Suppressor macrophage (primary cell): ENCODE measurements at places on chromosomes 5 and 9.

GRCh38 chr5:108521841-108522506 lies 140.1 kb upstream of the FBXL17 start:
- DNase-seq = peak; percentile 45

DNA sequence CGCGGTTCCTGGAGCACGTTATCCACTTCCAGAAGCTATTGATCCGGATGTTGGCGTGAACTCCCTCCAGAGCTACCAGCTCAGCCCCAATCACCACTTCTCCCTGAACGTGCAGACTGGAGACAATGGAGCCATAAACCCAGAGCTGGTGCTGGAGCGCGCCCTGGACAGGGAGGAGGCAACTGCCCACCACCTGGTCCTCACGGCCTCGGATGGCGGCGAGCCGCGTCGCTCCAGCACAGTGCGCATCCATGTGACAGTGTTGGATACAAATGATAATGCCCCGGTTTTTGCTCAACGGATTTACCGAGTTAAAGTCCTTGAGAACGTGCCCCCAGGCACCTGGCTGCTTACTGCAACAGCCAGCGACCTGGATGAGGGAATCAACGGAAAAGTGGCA lies 809 bp downstream of the PCDHGA9 start:
- no peak for DNase-seq

GRCh38 chr5:4189317-4189716 lies 593.7 kb downstream of the IRX1 start:
- no peak for DNase-seq

- DNase-seq = no peak
These were observed 94.6 kb upstream of the KLF4 start for GRCh38 chr9:107584186-107584585.

GRCh38 chr5:72895758-72896157 lies 60.1 kb upstream of the FCHO2 start:
- DNase-seq = no peak

GRCh38 chr5:153571162-153571561 lies 80.7 kb downstream of the GRIA1 start:
- no peak for DNase-seq

DNA sequence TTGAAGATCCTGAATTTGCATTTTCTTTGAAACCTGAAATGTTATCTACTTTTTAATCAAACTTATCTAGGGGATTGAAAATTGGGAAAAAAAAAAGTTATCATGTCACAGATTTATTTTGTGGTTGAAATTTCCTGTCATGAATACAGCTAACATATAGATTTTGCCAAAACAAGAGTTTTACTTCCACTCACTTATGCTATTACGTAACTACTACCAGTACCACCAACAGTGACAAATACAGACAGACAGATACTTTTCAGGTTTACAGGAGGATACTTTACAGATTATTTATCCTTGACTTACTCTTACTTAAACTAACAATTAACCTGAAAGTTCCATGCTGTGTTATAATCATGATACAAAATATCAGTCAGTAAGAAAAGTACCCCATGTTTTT lies 6.8 kb upstream of the MRPS30 start:
- DNase-seq = no peak

- peak; percentile 29 for DNase-seq
These were observed 75.3 kb upstream of the TBCA start for GRCh38 chr5:77851176-77852067.

DNA sequence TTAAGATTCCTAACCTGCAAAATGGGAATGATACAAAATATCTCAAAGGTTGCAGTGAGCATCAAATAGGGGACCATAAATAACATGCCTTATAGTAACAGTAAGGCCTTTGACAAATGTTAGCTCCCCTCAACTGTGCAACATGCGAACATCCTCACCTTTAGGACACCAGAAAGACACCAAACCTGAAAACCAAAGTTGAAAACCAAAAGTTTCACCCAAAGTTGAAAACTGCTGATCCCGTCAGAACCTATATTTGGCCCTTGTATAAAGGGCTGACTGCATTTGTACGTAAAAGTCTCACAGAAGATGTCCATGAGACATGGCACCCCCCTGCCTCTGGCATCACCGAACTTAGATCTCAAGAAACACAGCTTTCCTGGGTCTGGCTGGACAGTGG lies 12.1 kb downstream of the CDK5RAP2 start:
- no peak for DNase-seq

GRCh38 chr5:1959725-1960581 lies 77.2 kb upstream of the IRX4 start:
- DNase-seq = no peak

GRCh38 chr5:135266975-135267374 lies 132.1 kb downstream of the MACROH2A1 start:
- DNase-seq = no peak

DNA sequence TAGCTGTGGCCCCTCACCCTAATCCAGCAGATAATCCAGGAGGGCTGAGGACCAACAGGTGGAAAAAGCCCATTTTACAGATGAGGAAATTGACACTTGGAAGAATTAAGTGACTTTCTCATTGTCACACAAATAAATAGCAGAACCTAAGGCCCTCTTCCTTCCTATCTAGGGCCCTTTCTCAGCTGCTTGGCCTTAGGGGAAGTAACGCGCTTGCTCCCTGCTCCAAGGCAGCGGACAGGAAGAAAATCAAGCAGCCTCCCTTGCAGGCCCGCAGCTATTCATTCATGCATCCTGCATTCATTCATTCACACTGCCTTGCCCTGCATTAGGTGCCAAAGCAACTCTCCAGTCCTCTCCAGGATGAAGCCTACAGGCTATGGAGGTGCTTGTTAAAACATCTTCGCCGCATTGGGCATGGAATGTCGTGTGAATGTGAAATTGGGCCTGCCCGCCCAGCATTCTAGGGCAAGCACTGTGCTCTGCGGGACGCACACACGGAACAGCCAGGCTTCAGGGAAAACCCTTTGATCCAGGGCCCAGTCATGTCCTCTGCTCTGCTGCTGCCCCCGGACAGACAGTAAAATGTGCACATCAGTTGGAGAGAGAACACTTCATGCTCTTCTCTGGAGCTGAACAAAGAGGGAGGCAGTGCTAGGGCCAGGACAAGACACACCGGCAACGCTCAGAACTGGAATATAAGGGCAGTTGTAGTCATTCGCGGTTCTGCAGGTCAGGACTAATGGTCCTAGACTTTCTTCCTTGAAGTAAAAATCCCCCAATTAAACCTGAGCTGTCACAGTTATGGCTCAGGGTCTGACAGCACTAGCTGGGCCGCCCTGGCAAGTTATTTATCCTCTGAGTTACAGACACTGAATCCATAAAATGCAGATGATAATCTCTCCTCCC lies 166.0 kb downstream of the COL23A1 start:
- DNase-seq = peak; percentile 73

GRCh38 chr9:4984171-4984620 lies 876 bp upstream of the JAK2 start:
- no peak for DNase-seq

GRCh38 chr5:103476811-103477210 lies 85.8 kb downstream of the NUDT12 start:
- DNase-seq = no peak

GRCh38 chr9:114177423-114178064 lies 22.2 kb downstream of the COL27A1 start:
- DNase-seq = no peak

DNA sequence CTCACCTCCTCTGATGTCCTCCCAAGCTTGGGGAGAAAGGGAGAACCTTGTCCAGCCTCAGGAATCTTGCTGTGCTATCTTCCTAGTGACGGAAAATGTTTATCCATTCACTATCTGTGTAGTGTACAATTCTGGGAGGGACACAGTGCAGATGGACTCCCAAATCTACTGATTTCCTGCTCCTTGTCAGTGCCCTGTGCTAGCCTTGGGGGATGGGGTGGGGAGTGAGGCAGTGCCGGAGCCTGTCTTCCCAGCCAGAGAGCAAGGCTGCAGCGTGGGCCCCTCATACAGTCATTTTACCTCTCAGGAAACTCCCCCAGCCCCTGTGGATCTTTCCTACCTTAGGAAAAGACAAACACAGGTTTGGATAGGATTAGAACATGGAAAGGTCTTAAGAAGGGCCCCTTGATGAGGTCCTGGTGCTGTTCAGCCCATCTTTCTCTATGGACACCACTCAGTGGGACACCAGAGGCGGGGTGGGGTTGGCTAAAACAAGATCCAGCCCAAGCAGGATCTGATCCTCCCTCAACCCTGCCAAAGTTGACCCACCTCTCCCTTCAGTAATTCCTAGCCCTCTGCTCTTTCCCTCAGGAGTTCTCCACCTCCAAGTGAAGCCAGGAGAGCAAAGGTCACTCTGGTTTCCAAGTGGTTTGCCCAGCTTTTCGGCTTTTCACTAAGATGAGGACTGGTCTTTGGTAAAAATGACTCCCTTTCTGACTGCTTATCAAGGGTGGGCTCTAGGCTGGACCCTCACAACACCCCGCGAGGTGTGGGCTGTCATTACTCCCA lies 3.4 kb downstream of the DOLK start:
- no peak for DNase-seq

- peak; percentile 41 for DNase-seq
These were observed 135.6 kb upstream of the PPP1R26 start for GRCh38 chr9:135343837-135344522.

DNA sequence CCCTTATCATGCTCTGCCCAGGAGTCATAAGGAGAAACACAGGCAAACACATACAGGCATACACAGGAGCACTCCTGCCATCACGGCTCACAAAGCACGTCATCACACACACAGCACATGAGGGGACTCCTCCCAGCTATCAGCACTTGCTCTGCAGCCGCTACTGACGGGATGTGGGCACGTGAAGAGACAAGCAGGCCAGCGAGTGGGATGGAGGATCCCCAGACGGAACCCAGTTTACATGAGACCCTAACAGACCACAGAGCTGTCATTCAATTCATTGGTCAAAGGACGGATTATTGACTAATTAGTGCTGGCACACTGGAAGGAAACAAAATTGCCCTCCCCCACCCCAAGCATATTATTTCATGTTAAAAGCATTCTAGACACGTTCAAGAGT lies 53.6 kb downstream of the SEMA4D start:
- no peak for DNase-seq

DNA sequence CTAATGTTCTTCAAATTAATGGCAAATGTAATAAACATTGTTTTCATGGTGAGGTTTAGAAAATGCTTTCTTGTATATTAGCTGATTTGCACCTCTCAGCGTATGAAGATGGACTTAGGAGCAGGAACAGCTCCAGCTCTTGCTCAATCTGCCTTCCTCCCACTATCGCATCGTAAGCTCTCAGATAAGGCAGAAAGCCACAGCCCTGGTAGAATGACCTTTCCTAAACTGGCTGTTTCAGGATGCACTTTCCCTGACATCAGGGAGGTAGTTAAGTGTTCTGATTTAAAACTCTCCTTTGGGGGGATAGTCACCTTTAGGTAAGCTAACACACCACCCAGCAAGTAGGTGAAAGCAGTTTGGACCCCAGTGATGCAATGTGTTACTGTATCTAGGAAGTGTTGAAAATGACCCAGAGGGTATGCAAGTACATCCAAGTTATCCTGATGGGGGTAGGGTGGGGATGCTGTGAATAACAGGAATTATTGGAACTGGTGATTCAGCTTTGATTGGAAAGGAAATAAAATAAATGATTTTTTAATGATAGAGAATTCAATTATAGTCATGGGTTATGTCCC lies 72.3 kb downstream of the LMNB1 start:
- DNase-seq = peak; percentile 43

DNA sequence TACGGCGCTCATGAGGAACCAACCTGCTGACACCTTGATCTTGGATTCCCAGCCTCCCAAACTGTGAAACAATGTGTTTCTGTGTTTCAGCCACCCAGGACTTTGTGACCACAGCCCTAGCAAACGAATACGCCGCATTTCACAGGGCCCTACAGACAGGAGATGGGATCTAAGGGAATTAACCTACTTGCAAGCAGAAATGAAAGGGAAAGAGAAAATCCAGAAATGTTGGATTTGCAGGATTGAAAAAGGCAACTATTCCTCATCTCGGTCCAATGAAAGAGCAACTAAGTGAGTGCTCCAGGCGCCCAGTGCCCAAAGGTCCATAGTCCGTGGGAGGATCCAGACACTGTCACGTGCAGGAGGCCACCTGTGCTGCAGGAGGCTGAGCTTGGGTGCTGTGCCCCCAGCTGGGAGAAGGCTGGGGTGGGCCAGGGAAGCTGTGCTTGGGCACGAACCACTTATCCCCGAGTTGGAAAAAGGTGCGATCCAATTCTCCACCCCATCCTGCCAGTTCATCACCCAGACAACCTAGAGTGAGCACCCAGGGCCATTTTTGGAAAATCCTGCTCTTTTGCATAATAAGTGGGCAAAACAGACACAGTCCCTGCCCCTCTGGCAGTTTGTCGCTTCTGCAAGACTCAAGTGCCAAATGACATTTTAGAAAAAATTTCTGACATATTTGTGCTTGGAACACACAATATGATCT lies 177.9 kb downstream of the C9orf50 start:
- DNase-seq = no peak

DNA sequence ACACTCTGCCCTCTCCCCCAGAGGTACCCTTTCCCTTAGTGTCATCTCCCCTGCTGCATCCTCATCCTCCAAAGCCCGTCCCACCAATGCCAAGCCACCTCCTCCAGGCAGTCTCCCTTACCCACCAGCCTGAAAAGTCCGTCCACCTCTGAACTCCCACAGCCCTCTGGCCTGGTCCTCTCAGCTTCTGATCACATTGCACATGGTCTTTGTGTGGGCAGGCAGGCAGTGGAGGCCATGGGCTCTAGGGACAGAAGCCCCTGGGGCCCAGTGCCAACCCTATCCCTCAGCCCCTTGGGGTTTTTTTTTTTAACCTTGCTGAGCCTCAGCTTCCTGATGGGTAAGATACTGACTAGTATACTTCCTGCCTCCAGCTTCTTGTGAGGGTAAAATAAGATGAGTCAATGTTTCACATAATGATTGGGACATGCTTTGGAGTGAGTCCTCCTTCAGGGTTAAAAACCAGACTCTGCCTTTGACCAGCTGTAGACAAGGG lies 19.4 kb downstream of the CSF1R start:
- DNase-seq = peak; percentile 84

- peak; percentile 76 for DNase-seq
These were observed 513.1 kb downstream of the PDE4D start for GRCh38 chr5:59380350-59380951.

GRCh38 chr5:108081707-108082106 lies 300.2 kb downstream of the FBXL17 start:
- no peak for DNase-seq

DNA sequence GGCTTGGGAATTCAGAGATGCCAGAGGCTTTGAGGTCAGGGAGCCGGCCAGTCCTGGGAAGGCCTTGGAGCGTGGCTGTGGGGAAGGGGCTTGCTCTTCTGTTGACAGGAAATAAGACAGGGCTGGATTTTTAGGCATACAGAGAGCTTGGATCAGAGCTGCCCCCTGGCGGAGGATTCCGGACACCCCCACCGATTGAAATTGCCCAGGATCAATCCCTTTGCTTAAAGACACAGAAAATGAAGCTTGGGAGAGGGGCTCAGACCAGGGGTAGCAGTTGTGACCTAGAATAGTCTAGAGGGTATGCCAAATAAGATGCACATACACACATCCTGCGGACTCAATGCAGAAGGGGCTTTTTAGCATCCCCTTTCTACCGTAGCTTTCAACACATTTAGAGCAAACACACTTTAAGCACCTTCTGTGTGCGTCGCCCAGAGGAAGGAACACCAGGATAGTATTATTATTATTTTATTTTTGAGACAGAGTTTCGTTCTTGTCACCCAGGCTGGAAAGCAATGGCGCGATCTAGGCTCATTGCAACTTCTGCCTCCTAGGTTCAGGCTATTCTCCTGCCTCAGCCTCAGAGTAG lies 1.7 kb upstream of the NTMT1 start:
- peak; percentile 60 for DNase-seq

GRCh38 chr9:99366621-99367020 lies 144.5 kb downstream of the SEC61B start:
- DNase-seq = peak; percentile 76

- DNase-seq = no peak
These were observed 48.5 kb downstream of the MFAP3 start for GRCh38 chr5:154087260-154087659.

GRCh38 chr9:18976709-18977531 lies 56.1 kb downstream of the SAXO1 start:
- no peak for DNase-seq
